ENCODE measurements at places on chromosomes 3 and 15.

- no peak for DNase-seq
Measured at GRCh38 chr15:60511351-60512031, 32.5 kb upstream of the ICE2 start.

DNA sequence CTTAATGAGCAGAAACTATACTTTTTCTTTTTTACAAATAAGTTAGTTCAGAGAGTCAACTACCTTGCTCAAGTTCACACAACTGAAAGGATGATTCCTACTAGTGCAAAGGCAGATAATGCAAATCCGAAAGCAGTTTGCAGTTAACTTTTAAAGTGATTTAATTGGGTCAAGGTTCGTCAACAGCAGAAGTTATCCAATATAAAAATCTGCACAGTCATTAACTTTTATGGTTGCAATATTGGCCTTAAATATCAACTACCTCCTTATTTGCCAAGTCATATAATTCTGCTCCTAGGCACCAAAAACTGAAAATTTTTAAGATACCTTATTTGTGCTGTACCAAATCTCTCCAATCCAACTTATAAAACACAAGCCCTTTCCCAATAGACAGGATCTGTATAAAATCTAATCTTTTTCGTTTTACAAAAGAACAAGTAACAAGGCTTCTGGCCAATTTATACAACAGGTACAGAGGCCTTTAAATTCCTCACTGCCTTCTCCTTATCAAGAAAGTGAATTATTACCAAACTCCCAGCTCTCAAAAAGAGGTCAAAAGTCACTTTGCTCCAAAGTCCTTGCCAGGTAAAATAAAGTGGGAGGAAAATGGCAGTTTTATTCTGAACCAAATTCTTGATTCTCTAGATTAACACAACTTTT lies 416.6 kb upstream of the NECTIN3 start:
- no peak for DNase-seq

DNA sequence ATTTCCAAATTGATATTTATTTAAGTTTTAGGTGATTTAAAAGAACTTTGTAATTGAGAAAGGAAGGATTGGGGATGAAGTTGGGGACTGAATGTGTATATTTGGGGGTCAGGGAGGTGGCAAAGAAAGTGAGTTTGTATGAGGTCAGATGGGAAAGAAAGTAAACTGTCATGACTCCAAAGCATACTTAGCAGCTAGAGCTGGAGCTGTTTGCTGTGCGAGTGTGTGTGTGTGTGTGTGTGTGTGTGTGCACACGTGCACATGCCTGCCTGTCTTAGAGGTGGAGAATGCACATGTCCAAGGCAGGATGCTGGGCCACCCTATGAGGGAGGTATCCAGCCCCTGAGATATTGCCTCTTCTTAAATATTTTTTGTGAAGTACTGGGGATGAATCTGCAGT lies 21.0 kb downstream of the BOC start:
- DNase-seq, result no peak

- DNase-seq, result no peak
Measured at GRCh38 chr3:52934630-52935530, 37.5 kb upstream of the STIMATE start.
